ENCODE measurements at places on chromosomes 3 and 15.

DNA sequence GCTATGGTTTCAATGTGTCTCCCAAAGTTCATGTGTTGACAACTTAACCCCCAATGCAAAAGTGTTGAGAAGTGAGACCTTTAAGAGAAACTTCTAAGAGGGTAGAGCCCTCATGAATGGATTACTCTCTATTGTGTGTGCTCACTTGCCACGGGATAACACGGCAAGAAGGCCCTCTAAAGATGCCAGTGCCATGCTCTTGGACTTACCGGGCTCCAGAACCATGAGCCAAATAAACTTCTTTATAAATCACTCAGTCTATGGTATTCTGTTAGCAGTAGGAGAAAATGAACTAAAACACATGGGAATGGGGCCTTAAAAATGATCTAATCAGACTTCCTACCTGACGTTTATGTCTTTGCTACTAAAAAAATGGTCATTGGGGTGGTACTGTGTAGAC is 2.6 kb upstream of the TCF12 start:
- no peak for DNase-seq

DNA sequence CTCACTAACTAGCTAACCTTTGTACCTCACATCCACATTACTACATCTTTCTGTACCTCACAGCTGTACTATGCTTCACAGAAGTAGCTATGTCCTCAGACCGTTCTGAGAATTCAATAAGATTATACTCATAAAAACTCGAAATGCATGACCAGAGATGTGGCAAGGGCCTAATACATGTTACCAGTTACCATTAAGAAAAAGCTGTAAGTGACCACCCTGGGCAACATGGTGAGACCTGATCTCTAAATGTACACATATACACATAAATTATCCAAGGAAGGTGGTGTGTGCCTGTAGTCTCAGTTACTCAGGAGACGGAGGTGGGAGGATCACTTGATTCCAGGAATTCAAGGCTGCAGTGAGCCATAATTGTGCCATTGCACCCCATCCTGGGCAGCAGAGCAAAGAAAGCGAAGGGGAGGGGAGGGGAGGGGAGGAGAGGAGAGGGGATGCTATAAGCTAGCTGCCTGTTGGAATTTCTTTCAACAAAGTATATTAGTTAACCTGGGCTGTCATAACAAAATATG is 482.6 kb upstream of the ZNF717 start:
- DNase-seq: no peak

DNA sequence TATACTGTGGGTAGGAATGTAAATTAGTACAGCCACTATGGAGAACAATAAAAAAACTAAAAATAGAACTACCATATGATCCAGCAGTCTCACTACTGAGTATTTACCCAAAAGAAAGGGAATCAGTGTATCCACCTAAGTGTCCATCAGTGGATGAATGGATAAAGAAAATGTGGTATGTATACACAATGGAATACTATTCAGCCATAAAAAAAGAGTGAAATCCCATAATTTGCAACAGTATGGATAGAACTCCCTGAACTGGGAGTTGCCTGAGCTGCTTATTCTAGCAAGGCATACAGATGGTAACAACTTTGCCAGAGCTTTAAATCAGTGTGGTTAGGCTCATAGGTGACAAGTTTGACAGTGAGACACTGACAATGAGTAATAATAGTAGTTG is 16.1 kb upstream of the APH1B start:
- no peak for DNase-seq

DNA sequence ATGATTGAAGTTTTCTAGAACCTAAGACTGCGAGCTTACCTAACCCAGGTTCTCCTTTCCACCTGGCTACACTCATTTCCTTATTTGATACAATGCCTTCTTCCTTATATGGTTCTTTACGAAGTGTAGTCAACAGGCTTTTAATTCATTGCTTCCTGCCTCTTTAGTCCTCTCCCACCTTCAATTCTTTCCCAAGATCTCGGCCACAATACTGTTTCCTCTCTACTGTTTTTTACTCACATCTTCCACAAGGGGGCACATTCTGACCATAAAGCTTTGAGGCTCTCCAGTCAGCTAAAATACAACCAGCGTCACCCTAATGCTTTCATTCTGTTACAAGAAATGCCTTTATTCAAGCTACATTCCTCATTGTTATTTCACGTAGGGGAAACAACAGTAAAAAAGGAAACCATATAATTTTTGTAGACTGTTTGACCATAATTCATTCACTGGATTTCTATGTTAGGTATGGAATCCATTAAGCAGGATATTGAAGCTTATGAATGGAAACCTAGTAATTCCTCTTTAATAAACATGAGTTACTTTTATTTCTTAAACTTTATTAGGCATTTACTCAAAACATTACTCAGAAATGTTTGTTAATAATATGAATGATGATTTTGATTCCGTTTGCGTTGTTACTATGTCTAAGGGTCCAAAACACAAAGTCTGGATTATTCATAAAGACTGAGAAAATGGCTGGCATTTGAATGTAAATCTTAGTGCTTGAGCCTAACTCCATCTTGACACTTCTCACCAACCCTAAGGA is 29.5 kb upstream of the VEPH1 start:
- DNase-seq: peak; percentile 81

GRCh38 chr3:138873471-138874278 is 38.9 kb upstream of the PIK3CB start:
- DNase-seq: no peak

- no peak for DNase-seq
Observed at GRCh38 chr3:176765382-176765900, 431.8 kb downstream of the TBL1XR1 start.

- no peak for DNase-seq
Observed at GRCh38 chr15:71344316-71344715, 229.0 kb downstream of the THSD4 start.

- DNase-seq: no peak
Observed at GRCh38 chr3:39287216-39288164, 7.7 kb upstream of the CX3CR1 start.

GRCh38 chr3:55801068-55801467 is 314.0 kb upstream of the WNT5A start:
- no peak for DNase-seq

- no peak for DNase-seq
Observed at GRCh38 chr3:153410517-153410916, 248.5 kb downstream of the RAP2B start.

GRCh38 chr3:12147049-12147780 is 11.5 kb downstream of the TIMP4 start:
- no peak for DNase-seq

DNA sequence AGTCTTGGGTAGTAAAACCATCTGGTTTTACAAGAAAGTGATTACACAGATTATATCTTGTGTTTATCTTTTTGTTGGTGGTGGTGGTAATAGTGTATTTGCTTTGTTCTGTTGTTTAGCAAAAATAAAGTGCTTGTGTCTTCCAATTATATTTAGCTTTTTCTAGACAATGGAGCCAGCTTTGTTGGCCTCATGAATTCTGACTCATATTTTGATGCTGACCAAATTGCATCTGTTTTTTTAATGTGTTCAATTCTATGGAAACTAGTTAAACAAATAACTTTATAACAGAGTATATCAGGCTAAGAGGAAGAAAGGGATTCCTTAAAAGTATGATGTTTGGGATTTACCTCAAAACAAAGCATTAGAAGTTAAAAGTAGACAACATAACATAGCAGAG is 69.3 kb upstream of the BFSP2 start:
- DNase-seq: peak; percentile 9

GRCh38 chr15:75591655-75592364 is 12.7 kb upstream of the PTPN9 start:
- no peak for DNase-seq

DNA sequence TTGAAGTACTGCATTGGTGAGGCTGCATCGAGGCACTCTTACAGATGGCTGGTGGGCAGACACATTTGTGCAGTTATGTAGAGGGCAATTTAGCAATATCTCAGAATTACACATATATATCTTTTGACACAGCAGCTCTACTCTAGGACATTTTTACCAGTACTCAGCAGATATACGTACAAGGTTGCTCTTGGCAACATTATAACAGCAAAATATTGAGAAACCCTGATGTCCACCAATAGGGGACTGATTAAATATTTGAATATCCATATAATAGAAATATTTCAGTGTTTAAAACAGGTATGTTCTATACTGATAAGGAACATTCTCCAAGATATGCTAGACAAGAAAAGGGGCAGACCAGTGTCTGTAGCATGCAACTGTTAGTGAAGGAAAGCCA is 7.9 kb upstream of the FBXO22 start:
- DNase-seq: no peak

DNA sequence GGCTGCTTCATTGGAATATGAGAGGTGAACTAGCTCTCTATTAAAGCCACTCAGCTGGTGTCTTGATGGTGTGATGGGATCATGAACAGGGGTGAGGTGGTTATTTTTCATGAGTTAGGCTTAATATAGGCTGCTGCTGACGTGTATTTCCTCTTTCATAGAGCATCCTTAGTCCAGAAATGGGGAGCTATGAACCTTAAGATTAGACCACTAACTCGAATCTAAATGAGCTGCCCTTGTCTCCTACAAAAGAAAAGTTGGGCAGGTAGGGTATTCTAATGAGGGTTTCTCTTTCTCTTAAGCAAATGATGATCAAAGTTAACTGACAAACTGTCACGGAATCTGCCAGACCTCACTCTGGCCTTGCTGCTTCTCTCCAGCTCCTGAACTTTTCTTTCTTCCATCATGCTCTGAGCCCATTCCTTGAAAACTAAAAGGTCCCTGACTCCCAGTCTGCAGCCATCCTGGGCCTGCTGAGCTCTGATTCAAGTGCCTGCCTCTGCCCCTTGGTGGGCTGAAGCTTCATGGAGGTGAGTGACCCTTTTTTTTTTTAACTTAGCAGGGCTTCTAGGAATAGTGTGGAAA is at the start of gene TRIM69:
TSS of gene TRIM69 (plus strand) at position 348 of the 585 bp plus-strand sequence. CDS start at position 525, 177 bp downstream.
- DNase-seq: no peak

DNA sequence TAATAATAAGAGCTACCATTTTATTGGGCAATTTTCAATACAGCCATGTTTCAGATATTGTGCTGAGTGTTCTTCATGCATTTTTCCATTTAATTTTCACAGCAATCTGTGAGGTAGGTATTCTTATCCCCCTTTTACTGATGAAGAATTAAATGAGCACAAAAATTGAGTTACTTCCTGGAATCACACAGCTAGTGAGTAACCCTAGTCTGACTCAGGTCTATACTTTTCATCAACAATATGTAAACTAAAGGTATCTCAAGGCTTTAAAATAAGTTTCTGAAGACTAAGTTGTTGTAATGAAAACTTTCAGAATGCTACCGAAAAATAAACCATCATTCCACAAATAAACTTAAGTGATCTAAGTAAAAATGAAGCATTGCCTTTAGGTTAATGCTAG is 22.3 kb downstream of the HACD2 start:
- no peak for DNase-seq

- DNase-seq: peak; percentile 74
Observed at GRCh38 chr3:100662113-100662823, 47.0 kb upstream of the TFG start.

- peak; percentile 78 for DNase-seq
Observed at GRCh38 chr3:174216946-174217718, 642.0 kb upstream of the NAALADL2 start.

GRCh38 chr15:62639432-62639831 is 403.1 kb upstream of the TPM1 start:
- no peak for DNase-seq

- no peak for DNase-seq
Observed at GRCh38 chr3:16318176-16318575, 53.2 kb downstream of the OXNAD1 start.

DNA sequence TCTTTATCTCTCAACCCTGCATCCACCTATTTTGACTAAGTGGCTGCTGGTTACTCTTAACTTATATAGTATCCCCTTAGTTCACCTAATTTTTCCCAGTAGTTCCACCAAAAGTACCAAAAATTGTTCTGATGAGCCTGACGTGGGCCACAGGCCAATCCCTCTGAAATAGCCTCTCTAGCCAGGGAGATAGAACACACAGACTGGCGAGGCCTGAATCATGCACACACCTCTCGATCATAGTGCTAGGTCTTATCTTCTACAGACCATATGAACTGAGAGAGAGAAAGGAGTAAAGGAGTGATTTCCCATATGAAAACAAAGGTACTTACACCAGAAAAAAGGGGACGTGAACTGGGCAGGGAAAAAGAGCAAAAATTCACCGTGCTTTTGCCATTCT is 72.5 kb upstream of the ADAMTS9 start:
- no peak for DNase-seq

- DNase-seq: no peak
Observed at GRCh38 chr3:185658504-185658912, 72.4 kb downstream of the SENP2 start.

GRCh38 chr15:78216276-78217104 is 17.9 kb downstream of the ACSBG1 start:
- no peak for DNase-seq
